ENCODE measurements at places on chromosomes 16 and 17. TPM values are rescaled to one million over a fixed set of nuclear protein-coding genes. Genes with fewer than 3 reads are reported as not detected.

- DNase-seq, result no peak
Measured at GRCh38 chr17:66422186-66422585, 119.8 kb downstream of the PRKCA start.

DNA sequence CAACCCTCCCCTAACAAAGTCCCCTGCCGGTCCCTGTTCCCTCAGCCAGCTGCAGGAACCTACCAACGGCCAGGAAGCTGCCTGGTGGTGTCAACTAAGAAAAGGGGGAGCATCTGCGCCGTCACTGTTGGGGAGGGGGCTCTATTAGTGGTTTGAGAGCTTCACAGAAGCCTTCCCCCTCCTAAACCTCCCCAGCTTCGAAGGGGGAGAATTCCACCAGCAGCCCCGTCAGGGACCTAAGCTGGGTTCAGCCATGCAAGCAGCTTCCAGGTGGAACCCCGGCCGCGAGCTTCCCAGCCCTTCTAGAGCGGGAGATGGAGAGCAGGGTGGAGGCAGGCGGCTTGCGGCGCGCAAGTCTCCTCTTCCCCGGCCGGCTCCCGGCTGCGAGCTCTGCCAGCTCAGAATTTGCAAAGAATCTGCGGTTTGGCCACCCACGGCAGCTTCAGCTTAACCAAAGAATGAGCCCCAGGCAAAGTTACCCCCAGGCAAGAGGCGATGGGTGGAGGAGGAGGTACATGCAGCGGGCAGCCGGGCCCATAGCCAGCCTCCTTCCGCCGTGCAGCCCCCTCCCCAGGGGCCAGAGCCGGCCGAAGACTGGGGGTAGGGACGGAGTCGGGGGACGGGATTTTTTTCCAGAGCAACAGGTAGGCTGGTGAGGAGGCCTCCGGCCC is 33.7 kb downstream of the DDX19A start:
- peak; percentile 15 for DNase-seq

The C16orf86 gene
- 4.1 TPM for polyA plus RNA-seq

GRCh38 chr17:47990962-47991731 is 20.2 kb downstream of the CDK5RAP3 start:
- DNase-seq, result no peak

GRCh38 chr17:66971730-66972441 is 7.4 kb downstream of the CACNG4 start:
- DNase-seq, result no peak

DNA sequence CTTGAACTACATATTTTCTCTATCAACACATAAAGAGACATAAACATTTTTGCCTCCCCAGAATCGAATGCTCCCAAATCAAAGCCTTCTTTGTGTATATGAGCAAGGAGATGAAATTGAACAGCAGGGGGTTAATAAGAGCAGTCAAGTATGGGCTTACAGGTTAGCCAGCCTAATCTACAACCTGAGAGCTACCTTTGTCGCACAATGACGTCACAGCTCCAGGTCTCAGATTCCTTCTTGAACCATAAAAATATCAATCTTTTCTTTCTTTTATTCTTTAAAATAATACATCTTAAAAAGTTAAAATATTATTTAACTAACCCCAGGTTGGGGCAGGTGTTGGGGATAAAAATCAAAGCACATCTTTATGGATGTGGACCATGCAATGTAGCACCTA is 482.9 kb upstream of the CDH11 start:
- DNase-seq, result no peak

DNA sequence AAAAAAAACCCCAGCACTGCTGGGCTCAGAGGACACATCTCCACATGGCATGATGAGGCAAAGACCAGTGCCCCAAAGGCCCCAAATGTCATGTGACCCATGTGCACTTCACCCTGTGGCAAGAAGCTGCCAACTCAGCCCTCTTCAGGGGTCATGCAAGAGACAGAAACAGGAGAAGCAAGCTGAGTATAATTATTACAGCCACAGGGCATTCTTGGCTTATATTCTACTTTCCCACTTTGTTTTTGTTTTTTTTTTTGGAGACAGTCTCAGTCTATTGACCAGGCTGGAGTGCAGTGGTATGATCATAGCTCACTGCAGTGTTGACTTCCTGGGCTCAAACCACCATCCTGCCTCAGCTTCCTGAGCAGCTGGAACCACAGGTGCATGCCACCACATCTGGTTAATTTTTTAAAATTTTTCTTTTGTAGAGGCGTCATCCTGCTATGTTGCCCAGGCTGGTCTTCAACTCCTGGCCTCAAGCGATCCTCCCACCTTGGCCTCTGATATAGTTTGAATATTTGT is 32.7 kb upstream of the LITAF start:
- DNase-seq, result no peak
